ENCODE measurements at places on chromosomes 3 and 15.

GRCh38 chr15:59570315-59570714 is 41.3 kb upstream of the GCNT3 start:
- DNase-seq = no peak

DNA sequence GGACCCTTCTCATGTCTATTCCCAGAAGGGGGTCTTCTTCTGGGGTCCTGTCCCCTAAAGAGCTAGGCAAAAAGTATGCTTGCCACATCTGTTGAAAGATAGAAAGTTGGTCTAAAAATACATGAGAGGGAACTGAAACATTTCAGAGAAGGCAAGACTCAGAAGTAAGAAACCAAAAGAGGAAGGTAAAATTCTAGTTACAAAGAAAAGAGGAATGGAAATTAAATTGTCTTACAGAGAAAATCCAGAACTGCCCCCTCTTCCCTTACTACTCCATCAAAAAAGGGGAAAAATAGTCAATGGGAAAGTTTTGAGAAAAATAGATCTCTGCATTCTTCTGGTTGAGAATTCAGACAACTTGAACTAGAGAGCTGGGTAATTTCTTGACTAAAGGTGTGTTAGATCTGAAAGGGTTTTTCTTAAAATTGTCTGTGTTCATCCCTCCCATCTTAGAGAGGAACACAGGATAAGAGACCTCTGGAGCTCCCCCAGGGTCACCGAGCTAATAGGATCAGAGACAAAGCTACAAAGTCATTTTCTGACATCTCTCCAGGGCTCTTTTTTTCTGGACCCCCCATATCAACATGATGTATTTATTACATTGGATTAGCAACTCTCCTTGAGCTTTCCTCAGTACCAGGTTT is 32.3 kb upstream of the CCR2 start:
- DNase-seq = peak; percentile 16

- DNase-seq = no peak
Observed at GRCh38 chr15:45873781-45874180, 239.0 kb downstream of the SQOR start.

DNA sequence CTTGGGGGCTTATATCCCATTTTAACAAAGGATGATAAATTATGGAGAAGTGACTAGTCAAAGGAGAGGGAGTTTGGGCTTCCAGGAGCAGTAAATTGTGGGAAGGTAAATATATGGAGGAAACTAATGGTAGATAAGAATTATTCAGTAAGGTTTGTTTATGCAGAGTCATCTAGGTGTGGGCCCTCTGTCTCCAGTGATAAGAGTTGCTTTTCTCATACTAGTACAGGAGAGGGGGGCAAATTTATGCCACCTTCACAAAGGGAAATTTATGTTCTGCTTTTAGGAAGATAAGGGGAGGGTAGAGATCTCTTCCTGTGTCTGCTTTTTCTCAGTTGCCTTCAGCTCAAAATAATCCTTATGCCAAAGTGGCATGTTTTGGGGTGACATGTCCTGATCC is 383.7 kb upstream of the PPP2R3A start:
- DNase-seq = no peak

- no peak for DNase-seq
Observed at GRCh38 chr3:187852842-187853730, 107.8 kb upstream of the BCL6 start.

DNA sequence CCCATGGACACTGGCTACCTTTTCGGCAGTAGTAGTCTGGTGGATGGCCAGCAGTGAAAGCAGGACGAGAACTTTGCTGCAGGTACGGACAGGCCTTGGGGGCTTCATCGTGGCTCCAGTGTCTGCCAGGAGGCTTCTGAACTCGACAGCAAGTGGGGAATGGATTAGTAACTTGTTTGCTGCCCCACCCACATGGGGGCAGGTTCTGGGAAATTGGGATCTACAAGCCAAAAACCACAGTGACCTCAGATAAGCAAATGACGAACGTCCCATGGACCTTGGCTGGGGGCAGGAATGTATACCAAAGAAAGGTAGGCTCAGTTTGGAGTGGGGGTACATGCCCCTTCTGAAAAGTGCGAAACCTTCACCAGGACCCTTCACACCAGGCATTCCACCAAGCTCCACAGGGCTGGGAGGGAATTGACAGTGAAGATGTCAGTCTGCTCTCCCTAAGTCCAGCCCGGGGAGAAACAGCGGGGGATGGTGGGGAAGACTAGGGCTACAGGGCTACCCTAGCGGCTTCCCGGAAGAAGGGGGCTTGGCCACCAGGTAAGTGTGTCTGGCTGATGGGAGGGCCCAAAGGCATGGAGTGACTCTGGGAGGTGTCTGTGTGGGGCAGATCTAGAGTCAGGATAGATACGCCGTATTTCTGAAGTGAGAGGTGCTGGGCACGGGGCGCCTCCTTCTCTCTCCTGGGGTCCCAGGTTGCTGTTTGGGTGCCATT is at the start of gene ITIH4:
TSS of gene ITIH4 (minus strand) at position 138 of the 724 bp plus-strand sequence. CDS start at position 108, 30 bp downstream.
- DNase-seq = no peak

DNA sequence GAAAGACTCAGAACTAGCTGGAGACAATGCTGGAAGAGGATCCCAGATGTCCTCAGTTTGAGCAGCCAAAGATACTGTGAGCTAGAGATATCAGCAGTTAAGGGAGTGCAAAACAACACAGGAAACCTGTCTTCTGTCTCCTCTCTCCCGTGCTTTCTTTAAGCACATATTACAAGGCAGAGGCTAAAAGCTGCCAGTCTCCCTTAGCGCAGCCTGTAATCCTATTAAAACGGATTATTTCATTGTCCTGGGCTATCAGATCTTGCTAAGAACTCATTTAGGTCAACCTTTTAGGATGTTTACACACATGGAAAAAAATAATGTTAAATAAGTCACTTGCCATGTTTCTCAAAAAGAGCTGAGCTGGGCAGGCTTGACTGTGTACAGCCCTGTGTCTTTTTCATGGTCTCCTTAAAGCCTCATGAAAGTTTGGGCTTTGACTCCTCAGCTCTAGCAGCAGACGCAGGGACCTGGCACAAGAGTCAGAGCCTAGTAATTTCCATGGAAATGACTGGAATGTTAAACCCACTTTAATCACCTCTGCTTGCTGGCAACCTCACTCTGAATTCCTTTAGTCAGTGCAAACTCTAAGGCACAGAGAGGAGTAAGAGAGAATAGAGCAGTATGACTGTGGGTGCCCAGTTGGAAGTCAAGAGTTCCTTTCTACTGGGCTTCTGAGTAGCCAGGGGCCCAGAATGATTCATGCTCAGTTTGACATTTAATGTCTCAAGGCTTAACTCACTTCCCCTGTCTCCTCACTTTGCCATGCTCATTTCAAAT is 491.9 kb downstream of the NTRK3 start:
- no peak for DNase-seq

GRCh38 chr3:127059072-127059471 is 76.2 kb downstream of the PLXNA1 start:
- no peak for DNase-seq

DNA sequence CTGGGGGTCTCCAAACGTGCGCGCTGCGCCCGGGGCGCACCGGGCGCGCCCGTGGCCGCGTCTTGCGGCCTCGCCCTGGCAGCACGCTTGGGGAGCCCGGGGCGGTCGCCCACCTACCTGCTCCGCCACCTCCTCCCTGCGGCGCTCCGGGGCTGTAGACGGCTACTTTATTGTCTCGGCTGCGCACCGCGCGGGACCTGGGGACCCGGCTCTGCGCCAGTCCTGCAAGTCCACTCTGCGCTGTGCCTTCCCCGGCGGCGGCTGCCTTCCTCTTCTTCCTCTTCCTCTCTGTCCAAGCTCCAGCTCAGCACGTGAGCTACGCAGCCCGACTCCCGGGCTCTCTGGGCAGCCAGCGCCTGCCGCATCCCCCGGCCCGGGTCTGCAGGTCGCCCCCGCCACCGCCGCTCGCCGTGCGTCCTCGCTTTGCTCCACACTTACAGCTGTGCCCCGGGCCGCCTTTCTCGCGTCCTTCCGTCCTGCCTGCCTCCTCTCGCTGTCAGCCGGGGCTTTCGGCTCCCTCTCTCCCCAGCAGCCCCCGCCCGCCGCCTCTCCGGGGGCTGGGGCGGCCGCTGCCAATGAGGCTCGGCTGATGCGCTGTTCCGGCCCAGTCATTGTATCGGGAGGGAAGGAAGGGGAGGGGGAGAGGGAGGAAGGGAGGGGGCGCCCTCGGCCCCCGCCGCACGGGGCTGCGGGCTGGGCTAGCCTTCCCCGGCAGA is 156.4 kb upstream of the FRMD4B start:
- no peak for DNase-seq

- no peak for DNase-seq
Observed at GRCh38 chr3:105594219-105594618, 227.5 kb downstream of the ALCAM start.

GRCh38 chr3:111615880-111616279 is 20.7 kb upstream of the ZBED2 start:
- DNase-seq = no peak

- no peak for DNase-seq
Observed at GRCh38 chr15:56879502-56879901, 38.9 kb upstream of the TCF12 start.
